ENCODE measurements at places on chromosomes 6 and 20. TPM values are rescaled to one million over a fixed set of nuclear protein-coding genes. Genes with fewer than 3 reads are reported as not detected.
A peak's percentile ranks its signal among the peaks of the same experiment; 100 is the strongest.

DNA sequence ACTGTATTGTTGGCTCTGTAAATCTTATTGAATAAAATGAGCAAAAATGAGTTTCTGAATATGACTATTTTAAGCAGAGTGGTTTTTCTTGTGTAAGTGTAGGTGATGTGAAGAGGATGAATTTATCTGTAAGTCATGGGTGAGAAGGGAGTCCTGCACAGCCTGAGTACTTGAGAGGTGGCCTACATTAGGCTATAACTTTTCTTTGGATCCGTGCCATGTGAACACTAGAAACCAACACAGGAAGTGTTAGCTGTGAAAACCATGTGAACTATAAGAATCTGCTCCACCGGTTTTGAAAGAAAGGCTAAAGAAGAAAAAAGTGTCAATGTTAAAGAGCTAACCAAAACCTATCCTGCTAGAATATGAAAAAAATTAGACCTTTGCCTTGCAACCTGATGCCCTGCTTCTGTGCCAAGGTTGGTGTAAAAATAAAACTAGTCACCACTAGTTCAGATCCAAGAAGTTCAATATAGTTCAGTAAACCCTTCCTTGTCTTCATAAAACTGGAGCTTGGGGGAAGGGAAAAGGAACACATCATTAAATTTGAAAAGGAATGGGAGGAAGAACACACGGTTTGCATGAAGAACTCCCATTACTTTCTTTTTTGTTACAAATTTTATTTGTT lies 21.3 kb downstream of the PLCB1 start:
- H3K36me3 ChIP-seq: no peaks in the 10 kb centered on the region
- H3K27me3 ChIP-seq: no peaks in the 10 kb centered on the region
- DNase-seq: no peak
- H3K4me1 ChIP-seq: no peaks in the 10 kb centered on the region

DNA sequence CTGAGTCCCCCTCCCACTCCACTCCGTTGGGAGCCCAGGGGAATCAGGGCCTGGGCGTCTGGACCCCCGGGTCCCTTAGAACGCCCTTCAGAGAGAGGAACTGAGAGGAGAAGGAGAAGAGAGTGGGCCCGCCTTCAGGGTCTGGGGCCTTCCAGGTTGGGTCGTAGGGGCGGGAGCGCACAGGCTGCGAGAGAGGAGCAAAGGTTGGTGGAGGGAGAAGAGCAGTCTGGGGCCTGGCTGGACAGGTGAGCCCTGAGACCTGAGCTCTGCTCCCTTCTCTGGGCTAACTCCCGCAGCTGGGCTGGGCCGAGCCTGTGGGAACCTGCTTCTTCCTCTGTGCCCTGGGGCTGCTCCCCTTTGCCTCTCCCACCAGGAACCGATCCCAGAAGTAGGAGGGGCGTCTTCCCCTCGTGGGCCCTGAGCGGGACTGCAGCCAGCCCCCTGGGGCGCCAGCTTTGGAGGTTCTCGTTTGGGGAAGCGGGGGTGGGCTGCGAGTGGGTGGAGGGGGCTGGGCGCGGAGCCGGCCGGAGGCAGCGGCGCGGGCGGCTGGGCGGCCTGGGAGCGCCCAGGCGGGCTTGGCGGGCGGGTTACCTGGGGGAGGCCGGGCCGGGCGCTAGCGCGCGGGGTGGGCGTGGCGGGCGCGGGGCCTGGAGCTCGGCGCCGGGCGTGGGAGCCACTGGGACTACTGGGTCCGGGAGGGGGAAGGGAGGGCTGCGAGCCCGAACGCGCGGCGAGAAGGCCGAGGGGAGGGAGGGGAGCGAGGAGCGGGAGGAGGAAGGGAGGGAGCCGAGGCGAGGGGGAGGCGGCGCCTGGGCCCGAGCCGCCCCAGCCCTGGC lies at the start of gene DDR1:
TSS of gene DDR1 (plus strand) at position 835 of the 836 bp plus-strand sequence. CDS start 4,211 bp downstream, outside the sequence.
- H3K4me3 ChIP-seq: peak within 1 kb of the TSS; percentile 73
- H3K36me3 ChIP-seq: no peaks in the 10 kb centered on the region
- H3K4me1 ChIP-seq: peaks cover 45% of the 10 kb centered on the region
- H3K27me3 ChIP-seq: no peaks in the 10 kb centered on the region
- peak; percentile 81 for DNase-seq

DNA sequence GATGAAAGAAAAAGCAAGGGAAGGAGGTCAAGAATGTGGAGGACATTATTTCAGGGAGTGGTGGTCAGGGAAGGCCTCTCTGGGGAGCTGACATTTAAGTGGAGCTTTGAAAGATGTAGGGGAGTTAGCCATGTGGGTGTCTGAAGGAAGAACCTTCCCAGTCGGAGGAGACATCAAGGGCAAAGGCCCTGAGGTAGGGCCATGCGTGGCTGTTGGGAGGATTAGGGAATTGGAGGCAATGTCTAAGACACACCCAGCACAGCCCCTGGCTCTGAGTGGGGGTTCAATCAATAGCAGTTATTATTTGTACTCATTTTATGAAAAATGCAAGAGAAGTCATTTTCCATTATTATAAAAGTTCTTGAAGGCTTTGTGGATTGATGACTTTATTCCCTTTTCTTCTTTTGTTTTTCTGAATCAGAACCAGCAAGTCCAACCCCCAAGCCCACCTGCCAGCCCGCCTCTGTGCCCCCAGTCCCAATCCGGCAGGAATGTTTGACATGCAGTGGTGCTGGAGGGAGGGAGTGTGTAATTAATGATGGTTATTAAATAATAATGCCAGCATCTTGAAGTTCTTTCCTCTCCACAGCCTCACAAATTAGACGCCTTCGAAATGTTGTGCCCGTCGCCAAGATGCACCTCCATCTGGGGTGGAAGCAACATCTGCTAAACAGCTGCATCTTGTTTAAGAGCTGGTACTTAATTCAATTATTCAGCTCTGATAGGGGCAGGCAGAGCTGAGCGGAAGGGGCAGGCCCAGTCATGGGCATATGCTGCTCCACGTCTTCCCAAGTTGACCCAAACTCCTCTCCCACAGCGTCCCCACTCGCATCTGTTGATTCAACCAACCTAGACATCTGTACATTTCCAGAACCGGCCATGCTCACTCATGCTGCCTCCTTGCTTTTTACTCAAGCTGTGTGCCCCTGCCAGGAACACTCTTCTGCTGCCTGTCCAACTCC lies 81.3 kb upstream of the SIRPA start:
- H3K27ac ChIP-seq: no peak overlapping the region
- no peak for DNase-seq
- H3K4me3 ChIP-seq: no peak overlapping the region
- H3K36me3 ChIP-seq: no peaks in the 10 kb centered on the region

DNA sequence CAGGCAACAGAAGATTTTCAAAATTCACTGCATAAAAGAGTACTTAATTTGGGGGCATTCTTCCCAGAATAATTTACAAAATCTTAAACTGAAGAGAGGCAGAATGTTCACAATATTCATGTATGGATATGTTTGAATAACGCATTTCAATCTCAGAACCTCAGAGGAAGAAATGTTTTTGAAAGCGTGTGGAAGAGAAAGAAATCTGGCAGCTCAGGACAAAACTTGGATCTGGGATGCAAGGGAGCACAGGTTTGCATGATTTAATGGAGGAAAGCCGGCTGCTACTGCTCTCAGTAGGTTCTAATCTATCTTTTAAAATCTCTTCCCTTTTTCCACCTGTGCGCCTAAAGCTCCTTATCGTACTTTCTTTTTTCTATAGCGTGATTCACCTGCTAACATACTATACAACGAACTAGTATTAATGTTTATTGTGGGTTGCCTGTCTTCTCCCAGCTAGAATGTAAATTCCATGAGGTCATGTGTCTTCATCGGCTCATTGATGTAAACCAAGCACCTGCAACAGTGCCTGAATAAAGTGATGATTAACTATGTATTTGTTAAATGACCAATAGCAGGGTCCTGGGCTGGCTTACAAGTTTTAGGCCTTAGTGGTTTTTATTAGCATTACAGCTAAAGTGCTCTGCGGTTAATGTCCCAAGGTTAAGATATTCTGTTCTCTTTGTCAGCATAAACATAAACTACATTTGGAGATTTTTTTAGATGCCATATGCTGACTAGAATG lies 15.3 kb downstream of the PRL start:
- no peaks in the 10 kb centered on the region for H3K4me1 ChIP-seq
- H3K4me3 ChIP-seq: no peak overlapping the region
- no peak for DNase-seq
- no peaks in the 10 kb centered on the region for H3K36me3 ChIP-seq

DNA sequence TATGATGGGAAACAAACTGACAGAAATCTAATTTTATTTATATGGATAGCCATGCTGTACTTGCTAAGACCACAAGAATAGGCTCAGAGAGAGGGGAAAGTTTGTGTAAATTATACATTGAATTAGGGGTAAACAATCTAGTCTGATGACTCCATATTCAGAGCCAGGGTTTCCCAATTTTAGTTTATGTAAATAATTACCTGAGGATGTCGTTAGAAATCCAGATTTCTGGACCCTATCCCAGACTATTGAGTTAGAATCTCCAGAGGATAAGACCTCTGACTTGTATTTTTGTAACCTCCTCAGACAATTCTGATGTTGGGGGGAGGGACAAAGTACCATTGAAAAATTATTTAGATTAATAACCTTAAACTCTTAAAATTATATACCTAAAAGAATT lies 18.3 kb downstream of the ACSS2 start:
- no peaks in the 10 kb centered on the region for H3K36me3 ChIP-seq
- no peak overlapping the region for H3K4me3 ChIP-seq
- DNase-seq: no peak
- H3K4me1 ChIP-seq: peaks cover 7% of the 10 kb centered on the region
- H3K27me3 ChIP-seq: no peaks in the 10 kb centered on the region

DNA sequence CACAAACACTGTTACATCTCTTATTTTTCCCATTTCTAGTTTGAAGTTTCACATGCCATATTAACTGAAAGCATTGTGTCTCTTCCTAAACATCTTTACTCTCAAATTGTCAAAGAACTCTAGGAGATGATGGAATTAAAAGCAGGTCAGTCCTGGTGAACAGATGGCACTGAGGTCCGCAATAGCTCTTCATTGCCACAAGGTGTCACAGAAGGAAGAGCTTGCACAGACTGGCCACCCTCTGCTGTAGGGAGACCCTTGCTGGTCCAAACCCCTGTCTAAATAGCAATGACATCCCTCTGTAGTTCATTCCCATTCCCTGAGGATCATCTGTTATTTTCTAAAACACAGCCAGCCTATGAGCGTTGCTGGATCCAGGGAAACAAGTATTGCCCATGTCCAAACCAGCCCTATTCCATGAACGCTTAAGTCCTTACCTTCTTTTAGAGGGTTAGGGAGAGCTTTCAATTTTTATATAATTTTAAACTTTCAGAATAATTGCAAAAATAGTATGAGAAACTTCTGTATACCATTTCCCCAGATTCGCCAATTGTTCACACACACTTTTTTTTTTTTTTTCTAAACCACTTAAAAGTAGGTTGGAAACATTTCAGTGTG lies 10.1 kb upstream of the HDAC2 start:
- no peak for DNase-seq
- H3K36me3 ChIP-seq: no peaks in the 10 kb centered on the region
- H3K27me3 ChIP-seq: no peaks in the 10 kb centered on the region
- H3K4me3 ChIP-seq: no peak overlapping the region

- H3K27me3 ChIP-seq: no peaks in the 10 kb centered on the region
- no peak overlapping the region for H3K27ac ChIP-seq
- H3K36me3 ChIP-seq: no peaks in the 10 kb centered on the region
- no peaks in the 10 kb centered on the region for H3K4me1 ChIP-seq
- H3K4me3 ChIP-seq: no peak overlapping the region
- DNase-seq: no peak
Measured at GRCh38 chr6:130858498-130859160, 31.4 kb downstream of the SMLR1 start.

GRCh38 chr6:71053475-71053874 lies 96.6 kb upstream of the B3GAT2 start:
- no peaks in the 10 kb centered on the region for H3K27me3 ChIP-seq
- no peak overlapping the region for H3K4me3 ChIP-seq
- H3K36me3 ChIP-seq: no peaks in the 10 kb centered on the region
- H3K4me1 ChIP-seq: peaks cover 3% of the 10 kb centered on the region
- no peak for DNase-seq

DNA sequence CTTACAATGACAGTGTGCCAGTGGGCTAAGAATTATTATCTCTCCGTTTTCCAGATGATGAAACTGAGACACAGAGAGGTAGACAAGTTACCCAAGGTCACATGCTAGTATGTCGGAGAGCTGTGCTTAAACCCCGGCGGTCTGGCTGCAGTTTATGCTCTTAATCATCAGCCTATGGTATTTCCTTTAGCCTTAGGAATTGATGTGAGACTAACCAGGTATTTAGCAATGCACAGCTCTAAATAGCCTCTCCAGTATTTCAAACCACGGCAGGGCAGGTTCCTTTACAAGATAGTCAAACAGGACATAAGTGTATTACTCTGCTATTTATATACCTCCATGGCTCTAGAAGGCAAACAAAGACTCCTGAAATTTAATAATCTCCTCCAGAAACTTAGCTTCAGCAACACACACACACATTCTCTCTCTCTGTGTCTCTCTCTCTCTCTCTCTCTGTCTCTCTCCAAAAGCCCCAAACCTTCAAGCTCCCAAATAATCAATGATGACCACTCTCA lies 142.0 kb upstream of the ZNF217 start:
- H3K4me1 ChIP-seq: peaks cover 28% of the 10 kb centered on the region
- H3K27me3 ChIP-seq: no peaks in the 10 kb centered on the region
- no peak overlapping the region for H3K27ac ChIP-seq
- H3K4me3 ChIP-seq: no peak overlapping the region
- no peaks in the 10 kb centered on the region for H3K36me3 ChIP-seq

DNA sequence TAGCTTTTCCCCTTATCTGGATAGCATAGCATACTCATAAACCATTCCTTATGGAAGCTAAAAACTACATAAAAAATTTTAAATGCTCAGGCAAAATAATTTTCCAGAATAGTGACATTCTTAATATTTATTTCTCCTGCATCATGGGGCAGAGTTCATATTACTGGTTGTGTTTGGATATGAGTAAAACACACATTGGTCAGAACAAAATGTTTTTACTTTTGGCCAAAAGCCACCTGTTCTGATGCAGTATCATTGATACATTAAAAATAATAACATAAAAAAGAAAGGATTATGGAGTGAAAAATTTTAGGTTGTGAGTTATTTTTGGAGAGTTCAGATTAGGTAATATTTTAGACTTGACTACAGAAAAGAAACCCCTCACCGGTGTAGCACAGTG lies 33.6 kb downstream of the TRAM2 start:
- no peak overlapping the region for H3K4me3 ChIP-seq
- peaks cover 27% of the 10 kb centered on the region for H3K4me1 ChIP-seq
- no peaks in the 10 kb centered on the region for H3K36me3 ChIP-seq
- DNase-seq: no peak
- H3K27me3 ChIP-seq: no peaks in the 10 kb centered on the region

Gene BPIFB4
- 1.1 TPM for total RNA-seq

Gene GLP1R
- 0.31 TPM for total RNA-seq

Gene ATP6V1G2
- total RNA-seq: 6.9 TPM

Gene ZNF831
- 4.0 TPM for total RNA-seq

All from testis (tissue), 5 donors.